ENCODE measurements at places on chromosomes 1 and 21.

DNA sequence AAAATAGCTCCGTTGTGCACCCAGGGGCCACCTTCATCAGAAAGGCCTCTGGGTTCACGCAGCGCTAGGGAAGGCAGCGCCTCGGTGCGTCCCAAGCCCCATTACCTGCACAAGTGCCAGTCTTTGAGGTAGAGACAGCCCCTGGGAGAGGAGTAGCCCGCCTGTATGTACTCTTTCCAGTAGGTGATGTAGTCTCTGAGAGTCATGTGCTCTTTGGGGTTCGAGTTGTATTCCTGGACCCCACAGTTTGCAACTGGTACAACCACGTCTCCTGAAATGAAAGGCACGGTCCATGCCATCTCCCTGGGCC, 601 bp downstream of the JMJD4 start:
- no peak for DNase-seq

- no peak for DNase-seq
Observed at GRCh38 chr21:28617300-28617699, 375.4 kb downstream of the LTN1 start.

DNA sequence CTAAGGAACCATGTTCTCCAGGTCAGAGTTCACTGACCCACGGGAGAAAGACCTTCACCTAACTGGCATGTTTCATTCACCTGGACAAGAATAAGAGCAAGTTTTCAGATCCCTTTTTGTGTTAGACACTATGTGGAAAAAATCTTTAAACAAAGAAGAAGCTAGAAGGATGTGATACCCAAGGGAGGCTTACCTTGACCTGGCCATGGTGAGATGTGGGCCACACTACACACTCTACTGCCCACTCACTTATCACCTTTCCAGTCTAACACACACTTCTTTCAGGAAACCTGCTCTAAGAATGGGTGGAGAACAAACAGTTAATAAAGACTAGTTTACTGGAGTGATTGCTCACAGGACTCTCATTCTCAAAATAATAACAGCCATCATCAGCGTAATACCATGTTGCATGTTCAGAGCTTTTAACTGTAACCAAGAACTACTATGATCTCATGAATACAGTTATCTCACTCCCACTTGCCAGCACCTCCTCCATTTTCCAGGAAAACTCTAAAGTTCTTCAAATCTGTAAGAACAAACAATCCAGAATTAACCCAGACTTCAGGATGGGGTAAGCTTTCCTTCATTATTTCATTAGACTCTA, 1.4 kb downstream of the RGS8 start:
- DNase-seq = no peak

- no peak for DNase-seq
Observed at GRCh38 chr1:222798975-222799374, 15.9 kb upstream of the DISP1 start.
